Neuronal stem cell (in vitro differentiated cells): ENCODE measurements at places on chromosomes 4 and X.

GRCh38 chr4:25013756-25014661, 16.7 kb downstream of the LGI2 start:
- H3K27me3 ChIP-seq = no peaks in the 10 kb centered on the region
- no peaks in the 10 kb centered on the region for H3K36me3 ChIP-seq
- no peak overlapping the region for H3K4me3 ChIP-seq
- H3K27ac ChIP-seq = no peak overlapping the region

DNA sequence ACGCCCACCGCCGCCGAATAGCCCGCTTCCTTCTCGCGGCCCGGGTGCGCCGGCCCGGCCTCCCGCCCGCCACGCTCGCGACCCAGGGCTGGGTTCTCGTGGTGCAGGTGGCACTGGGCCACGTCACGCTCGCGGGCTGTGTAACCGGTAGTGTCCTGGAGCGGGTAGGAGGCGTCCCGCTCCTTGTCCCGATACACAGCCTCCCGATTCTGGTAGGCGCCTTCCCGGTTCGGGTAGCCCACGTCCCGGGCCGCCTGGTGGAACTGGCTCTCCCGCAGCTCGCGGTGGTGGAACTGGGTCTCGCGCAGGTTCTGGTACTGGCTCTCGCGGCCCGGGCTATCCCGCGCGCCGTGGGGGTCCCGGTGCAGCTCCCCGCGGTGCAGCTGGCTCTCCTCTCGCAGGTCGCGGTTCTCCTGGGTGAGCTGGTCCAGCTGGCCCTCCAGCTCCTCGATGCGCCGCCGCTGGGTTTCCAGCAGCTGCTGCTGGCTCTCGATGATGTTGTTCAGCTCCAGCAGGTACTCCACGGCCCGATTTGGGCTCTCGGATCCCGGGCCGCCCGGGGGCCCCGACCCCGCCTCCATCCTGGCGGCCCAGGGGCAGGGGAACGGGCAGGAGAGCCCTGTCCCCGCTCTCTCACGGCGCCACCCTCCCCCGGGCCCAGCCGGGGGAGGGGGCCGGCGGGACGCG, 39.3 kb upstream of the IQSEC2 start:
- H3K27ac ChIP-seq = no peak overlapping the region
- no peaks in the 10 kb centered on the region for H3K36me3 ChIP-seq
- no peak for DNase-seq

DNA sequence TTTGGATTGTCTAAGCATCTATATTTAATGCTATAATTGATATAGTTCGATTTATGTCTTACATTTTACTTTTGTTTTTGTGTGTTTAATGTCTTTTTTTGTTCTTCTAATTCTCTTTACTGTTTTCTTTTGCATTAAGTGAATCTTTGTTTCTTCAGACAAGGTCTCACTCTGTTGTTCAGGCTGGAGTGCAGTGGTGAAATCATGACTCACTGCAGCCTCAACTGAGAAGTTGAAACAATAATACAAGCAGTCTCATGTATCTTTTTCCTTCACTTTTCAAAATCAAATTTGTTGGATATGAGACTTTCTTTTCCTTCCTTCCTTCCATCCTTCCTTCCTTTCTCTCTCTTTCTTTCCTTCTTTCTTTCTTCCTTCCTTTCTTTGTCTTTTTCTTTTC, 1401.6 kb downstream of the ADGRL3 start:
- no peaks in the 10 kb centered on the region for H3K27me3 ChIP-seq
- H3K4me3 ChIP-seq = no peak overlapping the region
- no peaks in the 10 kb centered on the region for H3K36me3 ChIP-seq
- DNase-seq = no peak
- no peaks in the 10 kb centered on the region for H3K4me1 ChIP-seq

- no peak overlapping the region for H3K27ac ChIP-seq
- H3K36me3 ChIP-seq = no peaks in the 10 kb centered on the region
- H3K27me3 ChIP-seq = no peaks in the 10 kb centered on the region
- H3K4me3 ChIP-seq = no peak overlapping the region
Measured at GRCh38 chr4:105637408-105638176, 70.9 kb downstream of the INTS12 start.

- no peak overlapping the region for H3K4me3 ChIP-seq
- no peak overlapping the region for H3K27ac ChIP-seq
- no peaks in the 10 kb centered on the region for H3K27me3 ChIP-seq
- no peak for DNase-seq
- H3K4me1 ChIP-seq = no peaks in the 10 kb centered on the region
- no peaks in the 10 kb centered on the region for H3K36me3 ChIP-seq
Measured at GRCh38 chrX:149898554-149898953, 17.6 kb downstream of the MAGEA8 start.

- peak overlapping the region; percentile 32 for H3K27ac ChIP-seq
- no peak for DNase-seq
- H3K27me3 ChIP-seq = no peaks in the 10 kb centered on the region
Measured at GRCh38 chr4:82437285-82438005, 7.1 kb downstream of the ENOPH1 start.

DNA sequence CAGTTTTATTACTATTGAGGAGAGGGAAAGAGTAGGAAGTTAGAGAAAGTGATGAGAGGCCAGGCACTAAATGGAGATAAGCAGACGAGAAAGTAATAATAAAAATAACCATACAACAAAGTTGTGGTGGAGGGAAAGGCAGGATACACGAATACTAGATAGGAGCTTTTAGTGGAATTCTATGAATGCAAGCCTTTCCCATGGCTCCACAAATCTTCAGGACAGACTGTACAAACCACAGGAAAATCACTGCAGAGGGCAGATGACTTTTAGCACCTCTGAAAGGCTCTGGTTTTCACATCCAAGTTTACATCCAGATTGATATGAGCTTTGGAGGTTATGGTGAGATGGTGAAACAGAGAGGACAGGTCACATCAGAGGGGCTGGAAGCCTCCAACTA, 41.5 kb downstream of the TNIP3 start:
- H3K4me3 ChIP-seq = no peak overlapping the region
- no peaks in the 10 kb centered on the region for H3K36me3 ChIP-seq
- no peak for DNase-seq
- H3K27ac ChIP-seq = no peak overlapping the region
- no peaks in the 10 kb centered on the region for H3K27me3 ChIP-seq
- H3K4me1 ChIP-seq = no peaks in the 10 kb centered on the region

GRCh38 chr4:2324891-2325290, 63.0 kb upstream of the MXD4 start:
- no peak overlapping the region for H3K27ac ChIP-seq
- H3K27me3 ChIP-seq = peaks cover 7% of the 10 kb centered on the region
- DNase-seq = no peak
- no peaks in the 10 kb centered on the region for H3K36me3 ChIP-seq
- H3K4me1 ChIP-seq = peaks cover 7% of the 10 kb centered on the region

- H3K27ac ChIP-seq = no peak overlapping the region
- no peaks in the 10 kb centered on the region for H3K36me3 ChIP-seq
- no peaks in the 10 kb centered on the region for H3K4me1 ChIP-seq
- no peaks in the 10 kb centered on the region for H3K27me3 ChIP-seq
Measured at GRCh38 chrX:81168391-81168790, 33.3 kb downstream of the HMGN5 start.

GRCh38 chr4:158327525-158327924, 117.2 kb downstream of the TMEM144 start:
- no peak overlapping the region for H3K4me3 ChIP-seq
- no peak overlapping the region for H3K27ac ChIP-seq
- H3K27me3 ChIP-seq = no peaks in the 10 kb centered on the region
- no peaks in the 10 kb centered on the region for H3K4me1 ChIP-seq
- H3K36me3 ChIP-seq = no peaks in the 10 kb centered on the region
- peak; percentile 9 for DNase-seq

GRCh38 chr4:2395584-2395983, 22.9 kb downstream of the ZFYVE28 start:
- H3K27ac ChIP-seq = no peak overlapping the region
- no peaks in the 10 kb centered on the region for H3K27me3 ChIP-seq
- no peak overlapping the region for H3K4me3 ChIP-seq
- H3K4me1 ChIP-seq = peaks cover 16% of the 10 kb centered on the region

DNA sequence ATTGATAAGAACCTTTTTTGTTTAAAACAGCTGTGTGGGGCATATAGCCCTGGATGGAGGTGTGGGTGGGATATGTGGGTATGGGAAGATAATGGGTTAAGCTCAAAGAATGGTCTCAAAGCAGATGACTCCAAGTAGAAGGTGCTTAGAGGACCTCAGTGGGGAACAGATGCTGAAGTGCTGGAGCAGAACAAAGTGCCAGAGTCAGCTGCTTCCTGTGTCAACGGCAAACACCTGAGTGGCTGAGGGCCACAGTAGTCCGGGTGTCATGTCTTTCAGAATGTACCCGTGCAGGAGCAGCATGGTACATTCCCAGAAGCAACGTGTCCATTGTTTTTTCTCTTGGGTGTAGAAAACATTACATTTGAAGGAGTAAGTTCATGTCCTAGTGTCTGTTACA, 210.6 kb downstream of the CCNG2 start:
- no peak for DNase-seq
- no peaks in the 10 kb centered on the region for H3K27me3 ChIP-seq
- H3K27ac ChIP-seq = no peak overlapping the region
- H3K36me3 ChIP-seq = no peaks in the 10 kb centered on the region

DNA sequence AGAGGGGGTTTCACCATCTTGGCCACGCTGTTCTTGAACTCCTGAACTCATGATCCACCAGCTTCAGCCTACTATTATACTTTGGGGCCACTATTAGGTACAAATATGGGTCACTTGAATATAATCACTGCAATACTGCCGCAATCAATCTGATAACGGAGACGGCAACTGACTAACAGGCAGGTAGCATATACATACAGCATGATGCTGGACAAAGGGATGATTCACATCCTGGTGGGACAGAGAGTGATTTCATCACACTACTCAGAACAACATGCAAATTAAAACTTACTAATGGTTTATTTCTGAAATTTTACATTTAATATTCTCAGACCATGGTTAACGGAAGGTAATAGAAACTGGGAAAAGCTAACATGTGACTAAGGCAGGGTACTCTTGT, 10.9 kb downstream of the LRBA start:
- no peak overlapping the region for H3K4me3 ChIP-seq
- H3K4me1 ChIP-seq = peaks cover 2% of the 10 kb centered on the region
- no peaks in the 10 kb centered on the region for H3K27me3 ChIP-seq
- H3K27ac ChIP-seq = no peak overlapping the region
- H3K36me3 ChIP-seq = no peaks in the 10 kb centered on the region

DNA sequence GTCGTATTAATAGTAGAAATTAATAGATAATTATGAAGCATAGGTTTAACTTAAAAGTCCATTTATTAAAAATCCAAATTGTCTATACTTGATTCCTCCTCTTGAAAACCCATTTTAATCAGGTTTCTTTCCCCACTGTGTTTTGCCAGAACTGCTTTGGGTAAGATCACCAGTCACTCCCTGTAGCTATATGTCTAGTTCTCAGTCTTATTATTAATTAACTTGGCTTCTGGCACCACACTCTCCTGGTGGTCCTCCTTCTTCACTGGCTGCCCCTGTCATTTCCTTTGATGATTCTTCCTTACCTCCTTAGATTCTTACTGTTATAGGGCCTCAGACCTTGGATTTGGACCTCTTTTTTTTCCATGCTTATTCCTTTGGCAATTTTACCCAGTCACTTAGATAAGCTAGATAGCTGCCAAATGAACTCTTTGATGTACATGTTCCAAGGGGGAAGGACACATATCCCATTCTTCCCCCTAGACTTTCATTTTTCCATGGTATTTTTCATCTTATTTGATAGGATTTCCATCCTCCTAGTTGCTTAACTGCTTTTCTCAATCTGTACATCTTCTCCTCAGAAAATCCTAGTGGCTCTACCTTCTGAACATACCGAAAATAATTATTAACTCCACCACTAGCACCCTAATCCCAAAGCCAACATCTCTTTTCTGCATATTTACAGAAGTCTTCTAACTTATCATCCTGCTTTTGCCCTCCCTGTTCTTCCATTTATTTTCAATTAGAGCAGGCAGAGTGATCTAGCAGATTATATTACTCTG, 24.5 kb downstream of the GIMD1 start:
- H3K4me1 ChIP-seq = no peaks in the 10 kb centered on the region
- no peak overlapping the region for H3K27ac ChIP-seq
- H3K4me3 ChIP-seq = no peak overlapping the region
- no peaks in the 10 kb centered on the region for H3K27me3 ChIP-seq
- no peak for DNase-seq
- no peaks in the 10 kb centered on the region for H3K36me3 ChIP-seq

DNA sequence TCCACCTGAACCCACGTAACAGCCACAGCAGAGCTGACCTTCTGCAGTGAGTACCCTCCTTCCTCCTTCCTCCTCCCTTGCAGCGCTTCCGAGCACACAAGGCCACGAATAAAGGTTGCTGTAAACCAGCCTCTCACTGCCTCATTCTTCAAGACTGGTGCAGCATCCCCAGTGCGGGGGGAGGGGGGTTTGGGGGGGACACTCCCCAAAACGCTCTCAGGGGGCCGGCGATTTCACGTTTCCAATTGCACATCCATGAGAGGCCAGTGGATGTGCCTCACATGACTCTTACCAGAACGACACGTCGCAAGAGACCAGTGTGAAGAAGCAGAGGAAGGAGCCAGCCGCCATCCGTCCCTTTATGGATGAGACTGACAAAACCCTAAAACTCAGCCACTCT, 5.2 kb downstream of the DHRSX start:
- H3K4me3 ChIP-seq = no peak overlapping the region
- H3K36me3 ChIP-seq = peaks cover 66% of the 10 kb centered on the region
- H3K27me3 ChIP-seq = no peaks in the 10 kb centered on the region
- peaks cover 8% of the 10 kb centered on the region for H3K4me1 ChIP-seq
- DNase-seq = no peak

- H3K4me3 ChIP-seq = no peak overlapping the region
- peaks cover 2% of the 10 kb centered on the region for H3K4me1 ChIP-seq
- no peaks in the 10 kb centered on the region for H3K27me3 ChIP-seq
- no peak overlapping the region for H3K27ac ChIP-seq
- H3K36me3 ChIP-seq = no peaks in the 10 kb centered on the region
- DNase-seq = no peak
Measured at GRCh38 chr4:84562156-84562555, 20.8 kb upstream of the CDS1 start.

DNA sequence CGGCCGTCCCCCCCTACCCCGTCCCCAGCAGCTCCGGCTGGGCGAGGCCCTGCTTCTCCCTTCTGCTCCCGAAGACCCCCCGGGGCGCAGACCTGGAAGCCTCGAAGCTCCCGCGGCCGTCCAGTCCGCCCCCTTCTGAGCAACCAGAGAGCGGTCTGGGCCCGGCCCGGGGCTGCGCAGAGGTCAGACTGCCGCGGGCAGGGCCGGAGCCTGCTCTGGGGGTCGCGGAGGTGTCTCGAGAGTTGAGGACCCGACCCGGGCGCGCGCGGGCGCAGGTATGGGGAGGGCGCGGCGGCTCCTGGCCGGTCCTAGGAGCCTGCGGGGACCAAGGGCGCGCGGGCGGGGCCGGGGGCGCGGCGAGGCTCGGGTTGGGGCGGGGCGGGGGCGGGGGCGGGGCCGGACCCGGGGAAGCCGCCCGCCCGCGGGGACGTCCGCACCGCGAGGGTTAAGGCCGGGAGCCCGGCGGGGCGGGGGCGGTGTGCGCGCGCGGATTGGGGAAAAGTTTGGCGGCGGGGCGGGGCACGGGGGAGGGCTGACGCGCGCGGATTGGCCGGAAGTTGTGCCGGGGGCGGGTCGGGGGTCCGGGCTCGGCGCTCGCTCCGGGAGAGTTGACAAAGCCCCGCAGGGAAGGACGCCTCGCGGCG, at the start of gene FGFRL1:
TSS of gene FGFRL1 (plus strand) at position 605 of the 644 bp plus-strand sequence. CDS start 860 bp downstream, outside the sequence.
- no peak within 1 kb of the TSS for H3K27ac ChIP-seq
- peak within 1 kb of the TSS; percentile 80 for H3K4me3 ChIP-seq
- DNase-seq = peak; percentile 88
- peaks cover 7% of the 10 kb centered on the region for H3K36me3 ChIP-seq
- peaks cover 13% of the 10 kb centered on the region for H3K27me3 ChIP-seq
